ENCODE measurements at places on chromosomes 1 and 21.

GRCh38 chr1:154479764-154480421, 22.1 kb upstream of the TDRD10 start:
- DNase-seq: peak; percentile 96

GRCh38 chr1:68144856-68145255, 87.5 kb downstream of the WLS start:
- DNase-seq: no peak

- DNase-seq: no peak
Observed at GRCh38 chr1:110262846-110263631, 52.9 kb downstream of the KCNC4 start.

DNA sequence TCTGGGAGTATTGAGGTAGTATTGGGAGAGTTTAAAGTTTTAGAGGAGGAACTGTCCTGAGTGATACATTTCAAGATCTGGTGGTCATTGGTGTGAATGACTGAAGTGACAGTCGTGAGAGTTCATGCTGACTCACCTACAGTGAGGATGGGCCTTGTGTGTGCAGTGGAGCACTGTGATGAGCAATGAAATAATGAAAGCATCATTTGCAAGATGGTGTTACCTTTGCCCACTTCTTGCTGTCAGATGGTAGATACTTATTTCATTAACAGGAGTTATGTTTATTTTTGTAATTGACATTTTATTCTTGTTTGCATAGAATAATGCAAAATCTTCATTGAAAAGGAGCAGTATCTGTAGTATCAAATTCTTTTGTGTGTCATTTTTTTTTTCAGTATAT, 29.0 kb downstream of the POU2F1 start:
- DNase-seq: no peak

GRCh38 chr1:241715435-241715834, 63.4 kb downstream of the WDR64 start:
- no peak for DNase-seq

DNA sequence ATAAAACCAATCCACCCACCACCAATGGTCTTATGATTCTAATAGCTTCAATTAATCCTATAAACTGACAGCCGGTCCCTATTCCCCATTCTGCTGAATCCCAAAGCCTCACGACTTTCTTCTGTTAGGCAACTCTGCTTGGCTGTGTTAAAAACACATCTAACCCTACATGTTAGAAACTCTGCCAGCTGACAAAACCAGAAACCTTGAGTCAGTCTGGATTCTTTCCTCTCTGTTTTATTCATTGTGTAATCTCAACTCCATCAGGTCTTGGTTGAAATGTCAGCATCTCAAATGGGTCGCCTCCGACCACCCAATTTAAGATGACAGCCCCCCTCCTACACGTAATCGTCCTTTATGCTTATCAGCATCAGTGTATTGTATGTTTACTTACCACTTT, 312.1 kb downstream of the DISC1 start:
- DNase-seq: no peak

DNA sequence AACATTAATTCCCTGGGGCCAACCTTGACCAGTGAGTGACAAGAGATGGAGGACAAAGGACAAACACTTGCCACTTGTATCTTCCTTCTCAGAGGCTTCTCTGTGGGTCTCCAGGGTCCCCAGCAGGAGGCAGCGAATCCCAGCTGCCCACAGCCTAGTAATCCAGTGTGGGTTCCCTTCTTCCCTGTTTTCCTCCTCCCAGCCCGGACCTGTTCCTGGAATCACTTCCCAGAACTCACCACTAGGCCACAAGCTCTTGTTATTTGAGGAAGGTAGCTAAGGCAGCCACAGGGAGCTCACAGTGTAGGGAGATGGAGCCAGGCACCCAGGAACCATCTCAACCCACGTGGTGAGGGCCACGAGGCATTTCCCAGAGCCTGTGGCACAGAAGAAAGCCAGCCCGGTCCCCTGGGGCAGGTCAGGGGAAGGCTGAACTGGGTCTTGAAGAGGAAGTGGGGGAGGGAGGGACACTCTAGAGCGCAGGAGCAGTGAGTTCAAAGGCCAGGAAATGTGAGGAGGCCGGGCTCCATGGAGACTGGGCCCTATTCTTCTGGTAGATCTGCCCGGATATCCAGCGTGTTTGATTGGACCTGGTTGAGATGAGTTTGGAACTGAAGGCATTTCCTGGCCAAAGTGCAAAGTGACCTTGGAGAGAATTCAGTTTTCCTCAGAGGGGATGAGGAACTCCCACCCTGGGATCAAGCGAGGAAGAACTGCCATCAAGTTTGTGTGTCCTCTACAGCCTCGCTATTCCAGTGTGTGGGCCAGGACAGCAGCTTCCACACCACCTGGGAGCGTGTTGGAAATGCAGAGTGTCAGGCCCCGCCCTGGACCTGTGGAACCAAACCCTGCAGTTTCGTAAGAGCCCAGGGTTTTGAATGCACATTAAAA, 20.3 kb upstream of the C2CD2 start:
- no peak for DNase-seq

GRCh38 chr1:36851087-36851486, 183.2 kb downstream of the GRIK3 start:
- DNase-seq: peak; percentile 64

DNA sequence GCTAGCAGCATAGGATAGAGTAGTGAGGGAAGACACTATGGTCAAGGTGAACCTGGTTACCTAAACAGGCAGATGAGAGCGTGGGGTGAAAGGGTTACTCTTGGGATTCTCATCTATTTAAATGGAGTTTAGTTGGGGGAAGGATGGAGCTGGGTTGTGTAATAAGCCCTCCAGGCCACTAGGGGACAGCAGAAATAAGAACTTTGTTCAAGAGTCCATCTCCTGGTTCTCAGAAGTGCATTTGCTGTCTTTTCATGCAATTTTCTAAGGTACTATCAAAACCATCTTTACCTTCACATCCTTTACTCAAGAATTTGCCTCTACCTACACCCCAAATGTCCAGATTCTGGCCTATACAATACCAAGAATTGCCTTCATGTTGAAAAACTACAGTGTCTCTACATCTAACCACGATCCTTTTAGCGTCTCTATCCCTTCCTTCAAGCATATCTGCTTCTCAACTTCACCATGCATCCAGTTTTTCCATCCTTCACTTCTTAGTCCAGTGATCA, 28.0 kb downstream of the SLAMF1 start:
- DNase-seq: no peak

DNA sequence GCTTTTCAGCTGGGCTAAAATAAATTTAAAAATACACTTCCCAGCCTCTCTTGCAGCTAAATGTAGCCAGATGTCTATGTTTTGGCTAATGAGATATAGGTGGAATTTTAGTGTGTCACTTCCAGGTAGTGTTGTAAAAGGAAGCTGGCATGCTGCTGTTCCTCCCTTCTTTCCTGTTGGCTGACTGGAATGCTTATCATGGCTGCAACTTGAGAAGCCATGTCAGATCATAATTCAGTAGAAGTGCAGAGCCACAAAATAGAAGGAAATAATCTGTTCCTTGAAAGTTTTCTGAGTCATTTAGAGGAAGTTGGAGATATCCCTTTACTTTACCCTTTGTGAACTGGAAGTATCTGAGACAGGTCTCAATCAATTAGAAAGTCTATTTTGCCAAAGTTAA, 10.9 kb upstream of the RBM15 start:
- no peak for DNase-seq
